ENCODE measurements at places on chromosomes 2 and 18. TPM values are rescaled to one million over a fixed set of nuclear protein-coding genes. Genes with fewer than 3 reads are reported as not detected.
A peak's percentile ranks its signal among the peaks of the same experiment; 100 is the strongest.

DNA sequence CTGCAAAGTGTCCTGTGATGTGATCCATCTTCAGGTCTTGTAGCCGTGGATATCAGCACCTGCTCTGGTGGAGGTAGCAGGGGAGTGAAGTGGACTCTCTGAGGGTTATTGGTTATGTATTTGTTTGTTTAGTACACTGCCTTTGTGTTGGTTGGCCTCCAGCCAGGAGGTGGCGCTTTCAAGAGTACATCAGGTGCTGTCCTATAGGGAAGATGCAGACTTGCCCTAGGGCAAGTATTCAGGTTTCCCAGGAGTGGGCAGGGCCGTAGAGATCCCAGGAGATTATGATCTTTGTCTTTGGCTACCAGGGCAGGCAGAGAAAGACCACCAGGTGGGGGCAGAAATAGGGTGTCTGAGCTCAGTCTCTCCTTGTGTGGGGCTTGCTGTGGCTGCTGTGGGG is 411.8 kb downstream of the SOX11 start:
- DNase-seq = no peak

- DNase-seq = no peak
These were observed 154.6 kb downstream of the LOXHD1 start for GRCh38 chr18:46502444-46502843.

The ITPRIPL1 gene
- 4.6 TPM for total RNA-seq

DNA sequence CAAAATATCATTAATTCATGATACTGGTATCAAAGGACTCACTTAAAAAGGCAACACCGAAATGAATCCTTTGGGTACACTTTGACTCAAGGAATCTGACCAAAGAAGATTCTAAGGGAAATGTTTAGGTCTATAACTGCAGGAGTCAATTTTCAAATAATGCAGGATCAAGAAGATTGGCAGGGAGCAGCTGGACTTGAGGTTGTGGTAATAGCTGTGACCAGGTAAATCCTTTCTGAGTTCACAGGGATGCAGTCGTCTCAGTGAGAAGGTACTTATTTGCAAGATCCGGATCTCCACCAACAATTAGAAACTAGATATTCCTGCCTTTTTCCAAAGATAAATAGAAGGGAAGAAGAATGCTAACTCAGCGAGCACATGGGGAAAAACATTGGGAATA is 96.9 kb downstream of the SCN9A start:
- no peak for DNase-seq

GRCh38 chr2:75560022-75560767 is 544 bp downstream of the EVA1A start:
- peak; percentile 56 for DNase-seq

The ICA1L gene
- 3.7 TPM for total RNA-seq

- DNase-seq = no peak
These were observed 9.1 kb downstream of the NGEF start for GRCh38 chr2:233003658-233004555.

The B3GNT7 gene
- total RNA-seq = 1.2 TPM

DNA sequence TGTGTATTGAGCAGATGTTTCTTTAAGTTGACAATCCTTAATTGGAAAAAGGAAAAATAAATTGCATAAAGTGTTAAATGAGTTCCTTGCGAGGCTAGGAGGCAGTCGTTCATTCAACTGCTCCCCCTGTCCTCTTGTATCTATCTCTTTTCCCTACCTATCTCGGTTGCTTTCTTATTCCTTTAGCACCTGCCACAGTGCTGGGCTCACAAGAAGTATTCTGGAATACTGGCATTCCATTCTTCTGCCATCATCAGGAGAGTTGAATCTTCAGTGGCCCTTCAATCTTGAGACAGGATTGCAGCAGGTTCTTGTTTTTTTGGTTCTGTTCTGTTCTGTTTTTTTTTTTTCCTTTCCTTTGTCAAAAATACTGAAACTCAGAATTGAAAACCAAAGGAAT is 143.1 kb upstream of the AQP4 start:
- no peak for DNase-seq

DNA sequence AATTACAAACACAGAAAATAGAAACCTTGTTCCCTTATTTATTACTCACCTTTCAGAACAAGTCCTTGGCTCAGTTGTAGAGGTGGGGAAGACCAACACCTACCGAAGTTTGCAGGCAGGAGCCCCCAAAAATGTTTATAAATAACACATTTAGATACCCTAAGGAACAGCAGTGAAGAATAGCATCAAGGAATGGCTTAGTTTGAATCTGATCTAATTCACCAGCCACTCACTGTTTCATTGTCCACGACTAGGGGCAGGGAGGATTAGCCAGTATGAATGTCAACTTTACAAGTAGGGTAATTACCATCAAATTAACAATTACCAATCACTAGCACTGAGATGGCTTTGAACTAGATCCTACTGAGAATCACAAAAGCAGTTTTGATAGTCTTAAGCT is 65.4 kb downstream of the PRPF40A start:
- DNase-seq = no peak

DNA sequence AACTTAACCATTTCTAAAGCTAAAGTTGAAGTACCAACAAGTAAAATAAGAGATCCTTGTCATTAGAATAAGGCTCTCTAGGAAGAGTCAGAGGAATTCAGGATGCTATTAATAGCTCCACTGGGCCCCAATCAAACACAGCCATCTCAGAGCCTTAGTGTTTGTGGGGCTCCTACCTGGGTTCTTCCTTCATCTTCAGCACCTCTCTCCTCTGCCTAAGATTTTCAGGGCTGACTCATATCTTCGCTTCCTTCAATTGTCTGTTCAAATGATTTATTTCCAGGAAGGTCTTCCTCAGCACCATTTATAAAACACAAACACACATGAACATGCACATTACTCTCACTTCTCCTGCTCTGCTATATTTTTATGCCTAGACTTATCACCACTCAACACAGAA is 119.5 kb downstream of the COL6A3 start:
- peak; percentile 71 for DNase-seq

The PLEKHH2 gene
- total RNA-seq = 1.1 TPM

DNA sequence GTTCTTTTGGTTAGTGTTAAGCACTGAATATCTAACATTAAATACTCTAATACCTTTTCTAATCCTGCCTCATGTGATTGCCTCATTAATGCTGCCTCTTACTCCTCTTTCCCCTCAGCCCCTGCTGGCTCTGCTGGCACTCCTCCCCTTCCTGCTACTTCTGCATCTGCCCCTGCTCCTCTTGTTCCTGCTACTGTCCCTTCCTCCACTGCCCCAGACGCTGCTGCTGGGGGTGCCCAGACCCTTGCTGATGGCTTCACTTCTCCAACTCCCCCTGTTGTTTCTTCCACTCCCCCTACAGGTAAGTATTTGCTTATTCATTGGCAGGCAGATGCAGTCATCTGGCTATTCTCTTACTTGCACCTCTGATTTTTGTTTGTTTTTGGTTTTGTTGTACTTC is 68.5 kb downstream of the ABI2 start:
- DNase-seq = no peak

GRCh38 chr2:108184419-108184818 is 55.3 kb upstream of the SULT1C3 start:
- no peak for DNase-seq

The PCARE gene
- total RNA-seq = not detected

The SERPINB10 gene
- not detected for total RNA-seq

The CIB4 gene
- total RNA-seq = not detected

The TCF4 gene
- total RNA-seq = 374 TPM

GRCh38 chr2:37080266-37080665 is 3.9 kb downstream of the HEATR5B start:
- peak; percentile 71 for DNase-seq

- DNase-seq = no peak
These were observed 949.8 kb upstream of the LRATD1 start for GRCh38 chr2:13682540-13683272.

The POMC gene
- total RNA-seq = 0.69 TPM

- DNase-seq = no peak
These were observed 267.6 kb upstream of the RAB12 start for GRCh38 chr18:8341481-8342230.

DNA sequence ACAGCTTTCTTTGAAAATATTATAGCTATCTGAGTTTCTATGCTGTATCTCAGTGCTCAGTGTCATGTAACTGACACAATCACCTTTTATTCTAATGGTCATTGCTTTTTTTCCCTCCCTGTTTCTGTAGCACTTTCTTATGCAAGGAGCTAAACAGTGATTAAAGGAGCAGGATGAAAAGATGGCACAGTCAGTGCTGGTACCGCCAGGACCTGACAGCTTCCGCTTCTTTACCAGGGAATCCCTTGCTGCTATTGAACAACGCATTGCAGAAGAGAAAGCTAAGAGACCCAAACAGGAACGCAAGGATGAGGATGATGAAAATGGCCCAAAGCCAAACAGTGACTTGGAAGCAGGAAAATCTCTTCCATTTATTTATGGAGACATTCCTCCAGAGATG is 56.4 kb downstream of the SCN2A start:
- DNase-seq = no peak

Measured in endothelial cell of umbilical vein (primary cell).